ENCODE measurements at places on chromosomes 16 and 17.

- DNase-seq: no peak
Measured at GRCh38 chr17:81482673-81483072, 29.9 kb downstream of the ACTG1 start.

GRCh38 chr16:49889725-49890397 is 33.9 kb upstream of the ZNF423 start:
- no peak for DNase-seq

- DNase-seq: no peak
Measured at GRCh38 chr16:50326835-50327465, 41.8 kb downstream of the BRD7 start.

DNA sequence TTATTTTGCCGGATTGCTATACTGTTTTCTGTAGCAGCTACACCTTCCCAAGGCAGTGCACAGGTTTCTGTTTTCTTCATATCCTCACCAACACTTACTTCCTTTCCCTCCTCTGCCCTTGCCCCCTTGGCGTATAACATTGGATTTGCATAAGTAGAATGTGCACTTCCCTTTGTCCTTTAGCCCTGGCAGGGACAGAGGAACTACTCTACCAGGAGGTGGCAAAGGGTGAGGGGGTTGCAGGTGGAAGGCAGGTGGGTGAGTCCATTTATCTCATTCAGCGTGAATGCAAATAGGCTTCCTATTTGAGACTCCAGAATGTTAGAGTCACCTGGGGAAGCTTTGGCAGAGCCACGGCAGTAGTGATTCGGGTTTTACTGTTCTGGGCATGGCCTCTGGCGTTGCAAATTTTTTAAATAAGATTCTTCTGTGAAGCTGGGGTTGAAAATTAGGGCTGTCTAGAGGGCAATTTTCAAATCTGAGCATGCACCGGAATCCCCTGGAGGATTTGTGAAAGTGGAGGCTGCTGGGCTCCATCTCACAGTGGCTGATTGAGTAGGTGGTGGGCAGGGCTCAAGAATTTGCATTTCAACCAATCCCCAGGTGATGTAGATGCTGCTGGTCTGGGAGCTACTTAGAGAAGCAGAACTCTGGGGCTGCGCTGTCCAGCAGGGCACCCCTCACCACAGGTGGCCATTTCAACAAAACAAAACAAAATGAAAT is 84.7 kb downstream of the PLCG2 start:
- no peak for DNase-seq

DNA sequence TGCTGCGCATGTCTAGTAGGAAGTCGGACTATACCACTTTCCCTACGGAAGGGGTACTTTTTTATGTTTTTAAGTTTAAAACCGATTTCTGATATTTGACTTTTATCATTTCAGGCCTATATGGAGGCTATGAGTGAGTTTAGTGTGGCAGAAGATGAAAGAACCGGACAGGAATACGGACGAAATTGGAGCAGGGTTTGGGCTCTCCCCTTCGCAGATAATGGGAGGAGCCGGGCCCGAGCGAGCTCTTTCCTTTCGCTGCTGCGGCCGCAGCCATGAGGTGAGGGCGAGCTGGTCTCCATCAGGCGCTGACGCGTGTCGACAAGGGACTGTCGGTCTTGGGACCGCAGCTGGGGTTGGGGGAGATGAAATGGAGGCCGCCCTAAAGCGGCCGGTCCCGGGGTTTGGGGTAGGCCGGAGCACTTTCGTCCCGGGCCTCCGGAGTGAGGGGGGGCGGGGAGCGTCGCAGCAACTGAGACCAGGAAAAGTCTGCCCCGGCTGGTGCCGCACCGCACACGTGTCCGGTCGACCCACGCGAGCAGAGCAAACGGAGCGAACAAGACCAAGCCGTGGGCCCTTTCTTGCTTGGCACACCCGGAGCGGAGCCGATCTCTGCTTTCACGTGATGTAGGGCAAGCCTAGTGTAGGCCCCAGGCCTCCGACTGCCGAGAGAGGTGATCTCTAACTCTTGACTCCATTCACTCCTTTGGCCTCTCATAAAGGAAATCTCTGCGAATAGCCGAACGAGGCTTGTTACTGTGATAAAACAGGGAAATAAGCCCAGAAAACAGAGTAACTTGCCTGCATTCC is at the start of gene RPL19:
Gene RPL19 (plus strand): TSS at position 214 of the 810 bp plus-strand sequence. CDS start 62 bp downstream, at position 276.
- peak; percentile 87 for DNase-seq

DNA sequence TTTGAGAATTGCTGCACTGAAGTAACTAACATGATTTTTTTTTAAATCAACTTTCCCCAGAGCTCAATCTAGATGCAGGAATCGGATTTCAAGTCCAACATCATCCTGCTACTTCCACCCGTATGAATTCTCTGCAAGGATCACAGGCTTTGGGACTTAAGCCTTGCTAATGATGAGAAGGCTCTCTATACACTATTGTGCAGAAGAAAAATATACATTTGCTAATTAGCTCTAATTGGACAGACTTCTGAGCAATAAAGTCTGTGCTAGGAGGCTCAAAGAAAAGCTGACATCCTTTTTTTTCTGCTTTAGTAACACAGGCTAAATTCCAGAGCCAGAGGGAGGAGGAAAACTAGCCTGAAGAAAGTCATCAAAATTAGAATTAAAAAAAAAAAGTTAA is 433.6 kb downstream of the PMP22 start:
- DNase-seq: no peak

DNA sequence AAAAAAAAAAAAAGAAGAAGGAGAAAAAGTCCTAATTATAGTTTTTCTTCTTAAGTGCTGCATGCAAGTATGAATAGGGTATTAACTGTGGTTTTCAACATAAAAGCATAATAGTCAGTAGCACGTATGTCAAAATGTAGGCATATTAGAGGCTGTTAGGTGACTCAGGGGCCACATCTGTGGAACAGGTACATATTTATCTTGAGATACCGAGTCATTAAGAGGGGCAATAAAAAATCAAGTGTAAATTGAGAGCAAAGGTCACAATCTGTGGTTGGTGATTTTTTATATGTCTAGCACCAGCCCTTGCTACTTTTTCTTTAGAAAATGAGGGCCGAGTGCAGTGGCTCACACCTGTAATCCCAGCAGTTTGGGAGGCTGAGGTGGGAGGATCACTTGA is 1113.8 kb upstream of the RBFOX1 start:
- no peak for DNase-seq
